GDM1 (cell line): ENCODE measurements at places on chromosomes 6 and 20.
A peak's percentile ranks its signal among the peaks of the same experiment; 100 is the strongest.

DNA sequence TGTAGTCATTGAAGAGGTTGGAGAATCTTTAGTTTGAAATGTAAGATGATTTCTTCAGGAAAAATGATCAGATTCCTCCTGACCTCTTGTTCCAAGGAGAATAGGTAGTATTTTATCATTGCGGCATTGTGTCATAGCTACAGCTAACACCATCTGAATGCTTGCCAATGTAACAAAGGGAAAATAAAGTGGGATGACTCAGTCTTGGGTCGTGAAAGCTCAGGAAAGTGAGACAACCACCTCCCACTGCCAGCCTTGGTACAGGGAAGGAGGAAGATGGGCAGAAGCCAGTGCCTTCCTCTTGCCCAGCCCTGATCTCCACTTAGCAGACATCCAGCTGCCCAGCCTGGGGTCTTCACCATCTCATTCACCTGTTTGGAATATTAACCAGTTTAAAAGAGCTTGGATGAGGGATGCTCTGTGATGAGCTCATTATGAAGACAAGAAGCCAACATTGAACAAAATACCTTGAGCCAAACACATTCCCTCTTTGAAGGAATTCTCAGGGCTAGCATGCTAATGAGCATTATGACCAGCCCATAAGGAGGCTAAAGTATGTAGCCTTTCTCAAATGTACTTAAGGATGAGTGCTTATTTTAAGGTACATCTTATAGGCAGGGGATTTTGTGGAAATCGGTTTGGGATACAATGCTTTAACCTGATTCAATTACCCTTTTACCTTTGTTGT is 40.0 kb upstream of the APCDD1L start:
- DNase-seq: no peak

DNA sequence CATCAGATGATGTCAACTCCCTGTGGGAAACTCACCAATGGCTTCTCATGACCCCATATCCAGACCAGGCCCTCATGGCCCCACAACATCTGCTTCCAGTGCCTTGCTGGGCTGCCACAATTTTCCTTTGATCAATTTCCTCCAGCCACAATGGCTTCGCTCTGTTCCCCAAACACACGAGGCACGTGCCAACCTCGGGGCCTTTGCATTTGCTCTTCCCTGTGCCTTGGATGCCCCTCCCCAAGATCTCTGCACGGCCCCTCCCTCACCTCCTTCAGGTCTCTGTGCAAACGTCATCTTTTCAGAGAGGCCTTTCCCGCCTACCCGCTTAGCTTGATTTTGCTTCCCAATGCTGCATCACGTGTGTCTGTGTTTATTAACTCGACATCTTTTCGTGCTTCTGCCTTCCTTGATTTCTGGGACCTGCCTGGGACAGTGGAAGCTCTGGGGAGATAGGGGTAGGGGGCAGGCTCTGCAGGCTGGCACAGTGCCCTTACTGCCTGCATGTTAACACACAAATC is 13.1 kb downstream of the PEDS1 start:
- DNase-seq: no peak

DNA sequence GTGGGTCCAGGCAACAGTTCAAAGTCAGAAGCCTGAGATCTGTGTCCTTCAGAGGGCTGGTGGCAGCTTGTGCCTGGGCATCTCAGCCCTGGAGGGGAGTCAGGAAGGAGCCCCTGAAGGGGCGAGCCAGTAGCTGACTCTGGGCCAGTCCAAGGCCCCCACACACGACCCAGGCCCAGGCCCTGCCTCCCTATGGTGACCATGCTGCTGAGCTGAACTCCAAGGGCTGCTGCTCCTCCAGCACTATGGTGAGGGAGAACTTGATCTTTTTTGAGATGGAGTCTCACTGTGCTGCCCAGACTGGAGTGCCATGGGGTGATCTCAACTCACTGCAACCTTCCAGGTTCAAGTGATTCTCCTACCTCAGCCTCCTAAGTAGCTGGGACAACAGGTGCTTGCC is 15.2 kb upstream of the CST3 start:
- no peak for DNase-seq

- peak; percentile 28 for DNase-seq
These were observed 2.6 kb downstream of the FASTKD5 start for GRCh38 chr20:3156811-3157619.

- no peak for DNase-seq
These were observed 25.7 kb downstream of the LAMA4 start for GRCh38 chr6:112228480-112229332.

DNA sequence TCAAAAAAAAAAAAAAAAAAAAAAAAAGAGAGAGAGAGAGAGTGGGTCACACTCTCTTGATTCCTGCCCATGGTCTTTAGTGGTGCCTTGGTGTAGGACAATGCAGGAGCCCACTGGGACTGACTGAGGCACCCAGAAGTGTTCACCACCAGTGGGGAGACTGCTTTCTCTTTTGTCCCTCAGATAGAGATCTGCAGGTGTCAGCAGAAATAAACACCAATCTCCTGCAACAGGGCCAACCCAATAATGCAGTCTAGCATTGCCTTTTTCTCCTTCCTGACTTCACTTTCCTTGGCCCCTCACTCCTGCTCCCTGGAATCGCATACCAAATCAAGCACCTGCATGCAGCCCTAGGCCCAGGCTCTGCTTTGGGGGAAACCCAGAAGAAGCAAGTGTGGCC is 39.0 kb upstream of the CCDC28A start:
- DNase-seq: no peak

- DNase-seq: no peak
These were observed 143.4 kb downstream of the MYB start for GRCh38 chr6:135324531-135324930.

GRCh38 chr6:139325125-139325524 is 33.3 kb upstream of the TXLNB start:
- DNase-seq: peak; percentile 38

DNA sequence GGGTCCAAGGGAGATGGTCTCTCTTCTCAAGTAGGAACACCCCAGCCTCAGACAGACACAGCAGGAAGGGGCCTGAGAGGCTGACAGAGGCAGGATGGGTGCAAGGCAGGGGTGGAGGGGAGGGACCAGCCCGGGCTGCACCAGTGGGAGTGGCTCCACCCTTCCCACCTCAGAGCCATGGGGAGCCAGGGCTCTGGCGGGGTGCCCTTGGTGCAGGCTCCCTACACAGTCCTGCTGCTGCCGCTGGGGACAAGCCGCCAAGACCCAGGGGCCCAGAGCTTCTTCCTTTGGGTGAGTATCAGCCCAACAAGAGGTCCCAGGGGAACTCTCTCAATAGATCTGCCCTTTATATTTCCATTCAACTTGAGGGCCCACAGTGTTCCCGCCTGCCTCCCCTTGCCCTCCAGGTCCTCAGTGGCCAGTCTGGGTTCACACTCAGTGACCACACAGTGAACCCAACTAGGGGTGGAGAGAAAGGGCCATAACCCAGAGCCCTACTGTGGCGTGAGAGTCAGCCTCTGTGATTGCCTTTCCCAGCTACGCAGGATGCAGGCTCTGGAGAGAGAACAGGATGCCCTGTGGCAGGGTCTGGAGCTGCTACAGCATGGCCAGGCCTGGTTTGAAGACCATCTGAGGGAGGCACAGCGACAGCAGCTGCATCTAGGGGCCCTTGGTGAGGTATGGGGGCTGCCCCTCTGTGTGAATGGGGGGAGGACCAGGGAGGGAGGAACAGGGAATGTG is 592 bp downstream of the SAPCD1 start:
- no peak for DNase-seq

- peak; percentile 51 for DNase-seq
These were observed 230.5 kb upstream of the KHDRBS2 start for GRCh38 chr6:62516291-62517141.

DNA sequence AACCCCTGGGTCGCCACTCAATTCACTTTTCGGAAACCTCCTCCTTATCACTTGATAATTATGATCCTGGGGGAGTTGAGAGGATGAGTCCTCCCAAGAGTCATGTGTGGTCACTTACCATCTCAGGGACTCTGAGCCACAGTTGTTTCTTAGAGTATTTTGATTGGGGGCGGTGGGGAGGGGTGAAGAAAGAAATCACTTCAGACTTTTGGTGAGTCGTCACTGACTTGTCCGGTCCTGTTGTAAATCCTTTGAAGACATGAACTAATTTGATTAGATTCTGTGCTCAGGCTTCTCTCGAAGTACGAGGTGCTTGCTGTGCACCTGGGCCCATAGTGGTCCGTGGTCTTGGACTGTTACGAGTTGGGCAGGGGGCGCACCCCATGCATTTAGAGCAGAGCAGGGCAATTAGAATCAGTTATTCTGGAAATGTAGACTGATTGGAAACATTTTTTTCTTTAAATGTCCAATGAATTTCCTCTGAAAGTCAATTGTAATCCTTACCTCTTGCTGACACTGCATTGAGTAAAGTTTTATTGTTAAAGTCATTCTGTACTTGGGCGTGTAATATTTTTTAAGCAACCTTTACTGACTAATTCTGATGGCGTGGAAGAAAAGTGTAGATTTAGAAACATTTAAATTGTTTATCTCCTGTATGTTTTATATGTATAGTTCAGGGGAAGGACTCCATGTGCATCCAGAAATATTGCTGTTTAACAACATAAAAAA is 173.4 kb downstream of the SLC16A10 start:
- DNase-seq: no peak

GRCh38 chr20:1313236-1313964 is 15.5 kb downstream of the SDCBP2 start:
- no peak for DNase-seq

- DNase-seq: no peak
These were observed 22.9 kb downstream of the TMC2 start for GRCh38 chr20:2559279-2559626.

GRCh38 chr6:165969184-165969583 is 198.5 kb downstream of the TBXT start:
- no peak for DNase-seq

GRCh38 chr6:84866715-84867114 is 102.3 kb upstream of the TBX18 start:
- DNase-seq: no peak

GRCh38 chr20:48957533-48957932 is 36.0 kb downstream of the ARFGEF2 start:
- no peak for DNase-seq

- no peak for DNase-seq
These were observed 238.6 kb upstream of the PMEPA1 start for GRCh38 chr20:57948180-57948955.

GRCh38 chr20:48197066-48197465 is 411.8 kb upstream of the SULF2 start:
- DNase-seq: no peak

- no peak for DNase-seq
These were observed 105.1 kb upstream of the HCRTR2 start for GRCh38 chr6:55069132-55069781.

DNA sequence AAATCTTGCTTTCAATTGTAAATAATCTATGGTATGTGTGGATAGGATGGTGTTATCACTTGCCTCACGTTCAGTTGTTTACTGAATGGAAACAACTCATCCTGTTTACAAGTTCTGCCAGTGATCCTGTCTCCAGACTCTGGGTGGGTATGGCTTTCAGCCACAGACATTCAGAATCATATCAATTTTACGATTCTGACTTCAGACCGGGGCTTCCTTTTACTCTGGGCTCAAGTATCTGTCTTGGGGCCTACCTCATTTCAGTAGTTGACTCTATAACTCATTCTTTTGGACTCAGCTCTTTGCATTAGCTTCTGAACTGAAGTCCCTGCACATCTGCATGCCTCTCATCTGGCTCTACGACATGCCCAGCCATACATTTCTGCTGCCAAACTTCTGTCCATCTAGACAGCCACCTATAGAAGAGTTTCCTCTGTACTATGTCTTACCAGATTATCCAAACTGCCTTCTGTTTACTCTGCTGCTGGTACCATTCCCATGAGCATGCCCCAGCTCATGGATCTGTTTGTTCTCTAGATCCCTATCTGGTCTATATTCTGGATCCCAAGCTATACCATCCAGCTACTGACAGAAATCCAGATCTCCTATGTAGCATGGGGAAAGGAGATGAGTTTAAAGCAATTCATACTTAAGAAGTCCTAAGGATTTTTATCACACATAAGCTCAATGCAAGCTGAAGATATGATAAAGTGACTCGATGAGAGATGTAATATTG is 34.3 kb downstream of the FYN start:
- DNase-seq: no peak

GRCh38 chr20:51747182-51747911 is 20.8 kb downstream of the ATP9A start:
- DNase-seq: no peak

- no peak for DNase-seq
These were observed 37.6 kb downstream of the NR2E1 start for GRCh38 chr6:108203189-108204112.

GRCh38 chr20:44033344-44033743 is 118.7 kb downstream of the TOX2 start:
- no peak for DNase-seq

GRCh38 chr6:55636406-55637102 is 57.6 kb upstream of the HMGCLL1 start:
- no peak for DNase-seq

DNA sequence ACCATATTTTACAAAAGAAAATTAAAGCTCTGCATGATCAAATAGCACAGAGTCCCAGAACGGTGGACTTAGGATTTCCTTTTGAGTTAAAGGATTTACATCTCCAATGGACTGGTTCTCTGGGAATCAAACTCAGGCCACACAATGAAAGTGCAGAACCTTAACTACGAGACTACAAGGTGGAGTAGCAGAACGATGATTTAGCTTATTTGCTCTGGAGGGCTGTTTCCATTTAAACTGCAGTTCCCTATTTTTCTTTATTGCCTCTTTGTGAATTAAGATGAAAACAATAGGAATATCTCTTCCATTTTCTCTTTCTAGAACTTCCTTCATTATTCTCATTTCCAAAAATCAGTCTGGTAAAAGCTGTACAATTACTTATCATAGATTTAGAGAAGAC is 65.7 kb downstream of the TFAP2B start:
- no peak for DNase-seq

DNA sequence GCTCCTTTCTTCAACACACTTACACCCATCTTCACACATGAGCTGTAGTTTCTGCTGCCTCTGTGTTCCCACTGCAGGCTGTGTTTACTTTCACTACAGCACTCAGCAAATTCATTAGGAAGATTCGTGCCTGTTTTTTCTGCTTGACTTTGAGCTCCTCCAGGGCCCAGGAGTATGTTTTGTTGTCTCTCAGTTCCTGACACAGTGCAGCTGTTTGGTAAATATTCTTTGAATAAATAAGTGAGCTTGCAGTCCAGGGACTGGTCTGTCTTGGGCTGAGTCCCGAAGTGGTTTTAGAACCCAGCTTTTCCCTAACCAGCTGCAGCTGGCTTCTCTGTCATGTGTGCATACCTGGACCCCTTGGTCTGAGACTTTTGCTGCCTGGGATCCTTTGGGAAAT is 46.6 kb upstream of the CCN6 start:
- no peak for DNase-seq

- DNase-seq: no peak
These were observed 99.7 kb upstream of the KCNK16 start for GRCh38 chr6:39422238-39422637.
